ENCODE measurements at places on chromosomes 5 and 9. TPM values are rescaled to one million over a fixed set of nuclear protein-coding genes. Genes with fewer than 3 reads are reported as not detected.

The FBXL7 gene
- 3.9 TPM for total RNA-seq

The KCTD16 gene
- 2.8 TPM for total RNA-seq

The CCL21 gene
- not detected for total RNA-seq

The MARCHF11 gene
- total RNA-seq, result not detected

The EGFLAM gene
- 53.0 TPM for total RNA-seq

The NDOR1 gene
- total RNA-seq, result 11.1 TPM

The PWWP2A gene
- total RNA-seq, result 12.8 TPM

The AJM1 gene
- 2.7 TPM for total RNA-seq

The ST8SIA4 gene
- total RNA-seq, result 7.0 TPM

All from NCI-H460 (cell line).